ENCODE measurements at places on chromosomes 16 and 17.
A peak's percentile ranks its signal among the peaks of the same experiment; 100 is the strongest.

DNA sequence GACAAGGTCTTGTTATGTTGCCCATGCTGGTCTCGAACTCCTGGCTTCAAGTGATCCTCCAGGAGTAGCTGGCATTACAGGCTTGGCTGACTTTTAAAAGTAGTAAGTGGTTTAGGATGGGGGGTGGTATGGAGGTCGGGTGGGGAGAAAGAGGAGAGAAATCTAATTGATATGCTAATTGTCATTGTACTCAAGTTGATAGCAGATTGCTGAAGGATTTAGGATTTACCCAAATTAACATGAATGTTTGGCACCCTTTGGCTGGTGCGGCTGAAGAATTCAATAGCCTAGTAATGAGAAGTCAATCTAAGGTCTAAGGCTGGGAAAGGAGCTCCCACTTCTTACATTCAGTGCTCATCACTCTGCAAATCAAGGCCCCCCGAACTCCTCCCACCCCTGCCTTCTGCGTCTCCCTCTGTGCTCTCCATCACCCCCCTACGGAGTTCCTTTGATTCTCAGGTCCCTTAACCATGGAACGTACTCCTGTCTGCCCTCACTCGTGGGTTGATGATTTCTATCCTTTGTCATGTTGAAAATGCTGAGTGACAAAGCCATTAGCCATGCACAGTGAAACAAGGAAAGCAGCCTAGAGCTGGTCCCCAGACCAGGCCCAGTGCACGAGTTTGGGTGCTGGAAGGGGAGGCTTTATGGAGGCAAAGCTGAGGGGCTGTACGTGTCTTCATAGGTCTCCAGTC, 17.3 kb downstream of the CDH13 start:
- DNase-seq: no peak

DNA sequence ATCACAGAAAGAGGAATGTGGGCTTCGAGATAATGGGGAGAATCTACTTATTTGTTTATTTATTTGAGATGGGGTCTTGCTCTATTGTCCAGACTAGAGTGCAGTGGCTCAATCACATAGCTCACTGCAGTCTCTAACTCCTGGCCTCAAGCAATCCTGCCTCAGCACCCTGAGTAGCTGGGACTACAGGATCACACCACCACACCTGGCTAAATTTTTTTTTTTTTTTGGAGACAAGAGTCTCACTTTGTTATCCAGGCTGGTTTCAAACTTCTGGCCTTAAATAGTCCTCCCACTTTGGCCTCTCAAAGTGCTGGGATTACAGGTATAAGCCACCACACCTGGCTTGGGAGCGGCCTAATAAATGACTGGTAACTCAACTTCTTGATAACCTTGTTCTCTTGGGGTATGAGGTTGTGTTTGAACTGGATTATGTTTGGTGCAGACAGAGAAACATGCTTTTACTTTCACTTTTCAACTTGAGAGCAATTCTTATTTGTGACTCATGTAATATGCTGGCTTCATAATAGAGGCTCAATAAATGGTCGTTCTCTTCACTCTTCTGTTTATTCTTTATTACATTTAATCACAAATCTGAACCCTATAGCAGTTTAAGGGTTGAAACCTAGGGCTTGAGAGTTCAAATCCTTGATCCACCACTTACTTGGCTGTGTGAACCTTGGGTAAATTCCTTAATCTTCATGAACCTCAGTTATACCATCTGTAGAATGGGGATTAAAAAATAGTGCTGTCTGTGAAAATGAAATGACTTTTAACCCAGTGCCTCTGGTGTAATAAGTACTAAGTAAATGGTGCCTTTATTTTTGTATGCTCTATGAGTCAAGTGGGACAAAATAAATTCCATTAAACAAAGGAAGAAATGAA, 129.1 kb upstream of the HS3ST2 start:
- no peak for DNase-seq

GRCh38 chr16:4591706-4592470, 22.8 kb downstream of the UBALD1 start:
- no peak for DNase-seq

- no peak for DNase-seq
Measured at GRCh38 chr17:55190748-55191147, 74.0 kb upstream of the HLF start.

DNA sequence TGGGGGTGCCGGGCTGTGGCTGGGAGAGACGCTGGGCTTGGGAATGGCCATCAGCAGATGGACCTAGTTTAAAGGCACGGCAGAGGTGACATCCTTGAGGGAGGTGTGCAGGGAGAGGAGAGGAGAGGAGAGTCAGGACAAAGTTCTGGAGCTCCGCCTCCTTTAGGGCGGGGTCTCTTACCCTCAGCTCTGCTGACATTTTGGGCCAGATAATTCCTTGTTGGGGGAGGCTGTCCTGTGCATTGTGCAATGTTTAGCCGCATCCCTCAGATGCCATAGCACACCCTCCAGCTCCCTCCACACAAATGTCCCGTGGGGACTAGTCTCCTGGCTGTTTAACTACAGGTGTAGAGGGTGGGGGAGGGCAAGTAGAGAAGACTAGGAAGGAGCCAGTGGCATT, 48.3 kb downstream of the ARHGAP23 start:
- DNase-seq: no peak

DNA sequence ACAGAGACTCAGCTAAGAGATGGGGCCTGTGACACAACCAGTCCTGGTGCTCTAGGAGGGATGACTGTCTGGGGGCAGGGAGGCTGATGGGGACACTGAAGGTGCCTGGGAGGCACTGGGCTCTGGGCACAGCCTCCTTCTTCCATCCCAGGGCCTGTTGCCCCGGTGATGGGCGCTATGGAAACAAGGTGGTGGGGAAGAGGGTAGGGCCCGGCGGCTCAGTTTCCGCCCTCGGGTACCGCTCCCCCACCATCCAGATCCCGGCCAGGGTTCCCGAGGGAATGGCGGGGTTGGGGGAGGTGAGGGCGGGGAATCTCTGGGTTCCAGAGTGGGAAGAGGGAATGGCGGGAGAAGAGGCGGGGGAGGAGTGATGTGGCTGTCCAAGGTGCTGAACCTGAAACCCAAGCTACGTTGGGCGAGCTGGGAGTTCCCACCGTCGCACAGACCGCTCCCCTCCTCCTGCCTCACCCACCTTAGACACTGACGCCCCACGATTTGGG, 981 bp downstream of the KCNH4 start:
- DNase-seq: no peak

- DNase-seq: no peak
Measured at GRCh38 chr16:20291208-20292206, 35.8 kb downstream of the GP2 start.

GRCh38 chr17:11391134-11391533, 150.1 kb downstream of the SHISA6 start:
- no peak for DNase-seq

- no peak for DNase-seq
Measured at GRCh38 chr17:65173284-65173793, 36.2 kb downstream of the RGS9 start.

GRCh38 chr17:82839617-82840292, at the start of gene ZNF750:
TSS of gene ZNF750 (minus strand) at chr17:82840022. CDS start at chr17:82832454, 7,568 bp downstream.
- no peak for DNase-seq

DNA sequence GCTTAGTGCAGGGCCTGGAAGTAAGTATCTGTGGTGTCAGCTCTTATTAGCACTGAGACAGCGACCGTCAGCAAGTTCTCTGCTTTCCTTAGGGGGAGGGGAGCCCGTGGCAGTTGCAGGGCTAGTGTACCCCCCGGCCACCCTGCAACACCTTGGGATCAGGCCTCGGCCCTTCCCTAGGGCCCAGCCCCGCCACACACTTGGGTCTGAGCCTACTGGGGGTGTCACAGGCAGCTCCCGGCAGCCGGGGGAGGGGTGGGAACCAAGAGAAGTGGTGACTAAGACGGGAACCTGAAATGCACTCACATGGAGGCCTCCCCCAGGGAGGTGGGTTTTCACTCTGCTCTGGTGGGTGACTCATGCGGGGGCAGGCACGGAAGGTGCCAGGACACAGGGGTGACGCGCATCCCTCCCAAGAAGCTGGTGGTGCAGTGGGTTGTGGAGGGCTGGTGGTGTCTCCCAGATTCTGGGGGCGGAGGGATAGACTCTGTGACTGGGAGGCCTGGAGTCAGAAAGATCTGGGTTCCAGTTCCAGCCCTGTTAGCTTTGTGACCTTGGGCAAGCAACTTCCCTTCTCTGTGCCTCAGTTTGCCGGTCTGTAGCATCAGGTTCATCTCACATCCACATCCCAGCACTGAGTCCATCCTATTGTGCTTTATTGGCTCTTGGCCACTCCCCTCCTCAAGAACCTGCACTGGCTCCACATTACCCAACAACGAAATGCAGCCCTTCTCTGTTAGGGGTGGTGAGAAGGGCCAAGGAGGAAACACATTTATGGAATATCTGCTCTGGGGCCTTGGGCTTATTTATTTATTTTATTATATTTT, 44.5 kb downstream of the LAT start:
- DNase-seq: peak; percentile 53

DNA sequence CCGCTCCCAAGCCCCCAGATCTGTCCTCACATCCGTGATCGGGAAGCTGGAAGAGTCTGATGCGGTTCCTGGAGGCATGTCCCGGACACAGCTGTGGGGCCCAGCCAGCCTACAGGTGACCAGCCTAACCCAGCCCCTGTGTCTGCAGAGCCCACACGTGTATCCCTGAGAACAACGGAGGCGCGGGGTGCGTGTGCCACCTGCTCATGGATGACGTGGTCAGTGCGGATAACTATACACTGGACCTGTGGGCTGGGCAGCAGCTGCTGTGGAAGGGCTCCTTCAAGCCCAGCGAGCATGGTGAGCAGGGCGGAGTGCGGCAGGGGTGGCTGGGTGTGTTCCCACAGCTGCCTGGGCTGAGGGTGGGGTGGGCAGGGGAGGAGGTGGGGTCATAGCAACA, 30.9 kb downstream of the IL4R start:
- DNase-seq: no peak

GRCh38 chr17:71444078-71444477, 676.7 kb upstream of the SOX9 start:
- no peak for DNase-seq

DNA sequence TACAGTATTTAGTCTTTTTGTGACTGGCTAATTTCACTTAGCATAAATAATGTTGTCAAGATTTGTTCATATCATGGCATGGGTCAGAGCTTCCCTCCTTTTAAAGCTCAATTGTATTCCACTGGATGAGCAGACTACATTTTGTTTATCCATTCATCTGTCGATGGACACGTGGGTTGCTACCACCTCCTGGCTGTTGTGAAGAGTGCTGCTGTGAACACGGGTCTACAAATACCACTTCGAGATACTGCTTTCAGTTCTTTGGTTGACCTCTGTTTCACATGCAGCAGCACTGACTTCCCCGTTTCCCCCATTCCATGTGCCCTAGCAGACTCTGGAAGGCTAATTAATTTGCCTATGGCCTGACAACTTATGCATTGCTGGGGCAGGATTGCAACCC, 285.4 kb downstream of the SHISA9 start:
- no peak for DNase-seq

DNA sequence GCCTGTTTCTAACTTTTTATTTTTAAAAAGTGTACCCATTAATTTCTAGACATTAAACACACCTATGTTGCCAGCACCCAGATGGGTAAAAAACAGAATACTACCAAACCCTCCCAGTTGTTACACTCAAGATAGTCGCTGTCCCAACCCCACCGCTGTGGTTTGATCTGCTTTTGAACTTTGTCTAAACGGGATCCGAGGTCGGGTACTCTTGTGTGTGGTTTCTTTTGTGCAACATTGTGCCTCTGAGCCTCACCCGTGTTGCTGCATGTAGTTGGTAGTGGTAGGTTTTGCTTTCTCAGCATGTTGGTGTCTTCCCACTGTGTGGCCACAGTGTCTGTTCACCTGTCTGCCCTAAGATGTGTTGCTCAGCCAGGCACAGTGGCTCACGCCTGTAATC, 4.3 kb downstream of the KLHL36 start:
- no peak for DNase-seq

GRCh38 chr16:54313789-54314188, 27.2 kb upstream of the IRX3 start:
- no peak for DNase-seq

- no peak for DNase-seq
Measured at GRCh38 chr17:50693036-50693682, 14.6 kb downstream of the ANKRD40 start.

DNA sequence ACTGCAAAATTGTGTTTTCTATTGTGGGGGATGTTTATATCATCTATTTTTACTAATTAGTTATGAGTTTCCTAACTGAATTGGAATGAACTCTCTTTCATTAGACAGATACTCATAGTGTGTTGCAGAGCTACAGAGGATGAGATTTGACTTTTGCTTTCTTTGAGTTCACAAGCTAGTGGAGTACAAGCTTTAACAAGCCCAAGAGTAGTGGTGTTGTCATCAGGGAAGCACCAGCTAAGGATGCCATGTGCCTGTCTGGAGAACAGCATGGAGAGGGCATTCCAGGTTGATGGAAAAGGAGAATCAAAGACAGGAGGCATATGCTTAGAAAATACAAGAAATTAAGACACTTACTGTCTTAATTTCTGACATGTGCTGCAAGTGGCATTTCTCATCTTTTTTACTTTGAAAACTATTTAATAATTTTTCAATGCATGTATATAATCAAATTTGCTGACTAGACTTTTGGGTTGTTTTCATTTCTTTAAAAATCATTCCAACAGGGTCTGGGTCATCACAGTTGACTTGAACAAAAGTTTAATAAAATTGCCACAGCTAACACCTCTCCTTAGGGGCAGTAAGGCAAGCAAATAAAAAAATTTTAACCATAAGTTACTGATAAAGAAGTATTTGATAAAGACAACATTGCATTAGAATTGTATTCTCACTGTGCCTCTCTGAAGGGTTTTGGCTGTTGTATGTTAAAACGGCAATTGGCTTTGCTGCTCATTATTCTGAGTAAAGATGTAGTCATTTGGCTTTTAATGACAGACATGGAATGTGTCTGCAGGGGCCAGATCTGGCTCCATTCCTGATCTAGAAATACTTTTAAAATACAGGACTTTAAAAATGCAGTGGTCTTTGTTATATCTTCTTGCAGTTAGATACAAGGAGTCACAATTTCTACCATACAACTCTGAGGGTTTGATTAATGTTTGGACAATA, 323.7 kb upstream of the CDH11 start:
- no peak for DNase-seq

DNA sequence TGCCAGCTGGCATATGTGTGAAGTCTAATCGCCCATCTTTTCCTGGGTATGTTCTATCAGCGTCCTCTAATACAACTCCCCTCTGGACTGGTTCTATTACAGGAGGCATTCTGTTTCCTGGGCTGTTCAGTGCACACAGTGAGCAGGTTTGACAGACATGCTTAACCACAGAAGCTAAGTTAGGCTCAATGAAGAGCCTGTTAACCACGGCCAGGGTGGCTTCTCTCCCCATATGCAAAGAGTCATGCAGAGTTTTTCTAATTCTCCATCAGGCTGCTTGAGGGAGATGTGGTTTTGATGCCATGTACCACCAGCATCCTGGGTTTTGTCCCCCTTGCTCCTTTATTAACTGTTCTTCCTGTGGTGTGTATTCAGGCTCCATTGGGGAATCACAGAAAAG, 57.2 kb upstream of the ALOX12 start:
- DNase-seq: no peak

DNA sequence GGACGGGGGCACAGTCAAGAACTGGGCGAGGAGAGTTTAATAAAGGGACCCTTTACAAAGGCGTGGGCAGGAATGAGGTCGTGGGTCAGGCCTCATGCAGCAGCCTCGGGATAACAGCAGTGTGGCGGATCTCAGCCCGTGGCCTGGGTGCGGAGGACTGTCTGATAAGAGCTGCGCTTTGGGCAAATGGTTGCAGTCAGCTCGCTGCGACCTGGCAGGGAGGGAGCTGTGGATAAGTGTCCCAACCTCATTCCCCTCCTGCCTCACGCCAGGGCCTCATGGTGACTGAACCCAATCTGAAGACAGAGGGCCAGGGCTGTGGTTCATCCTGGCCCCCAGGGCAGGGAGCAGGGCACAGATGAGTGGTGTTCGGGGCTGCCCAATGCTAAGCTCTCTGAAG, 13.6 kb downstream of the SMTNL2 start:
- DNase-seq: no peak

GRCh38 chr17:75697651-75698291, 23.5 kb upstream of the ITGB4 start:
- no peak for DNase-seq
